ENCODE measurements at places on chromosomes 4 and X. TPM values are rescaled to one million over a fixed set of nuclear protein-coding genes. Genes with fewer than 3 reads are reported as not detected.

DNA sequence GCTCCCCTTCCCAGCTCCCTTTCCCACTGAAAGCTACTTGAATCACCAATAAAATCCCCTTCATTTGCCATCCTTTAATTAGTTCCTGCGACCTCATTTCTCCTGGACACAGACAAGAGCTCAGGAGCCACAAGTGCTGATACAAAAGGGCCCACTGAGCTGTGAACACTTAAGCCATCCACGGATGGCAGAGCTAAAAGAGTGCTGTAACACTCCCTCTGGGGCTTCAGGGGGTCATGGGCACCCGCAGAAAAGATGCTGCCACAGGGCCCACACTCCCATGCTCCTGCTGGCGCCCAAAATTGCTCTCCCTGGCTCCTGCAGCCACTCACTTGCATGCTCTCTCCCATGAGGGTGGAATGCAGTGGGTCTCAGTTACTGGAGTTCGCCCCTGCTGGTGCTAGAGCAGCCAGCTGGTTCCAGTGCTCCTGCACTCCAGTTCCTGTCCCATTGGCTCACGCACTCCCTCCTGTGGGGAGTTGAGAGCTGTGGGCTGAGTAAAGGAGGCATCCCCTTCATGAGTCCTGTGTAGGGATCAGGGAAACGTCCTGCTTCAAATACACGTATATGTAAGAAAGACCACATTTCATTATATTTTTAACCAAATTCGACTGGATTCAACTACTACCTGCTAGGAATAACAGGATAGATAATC is 1291.0 kb downstream of the ARAP2 start:
- no peaks in the 10 kb centered on the region for H3K36me3 ChIP-seq
- DNase-seq: no peak
- no peaks in the 10 kb centered on the region for H3K4me1 ChIP-seq
- no peak overlapping the region for H3K27ac ChIP-seq
- no peaks in the 10 kb centered on the region for H3K27me3 ChIP-seq

EGFL6 gene
- 0.38 TPM for polyA plus RNA-seq

GRCh38 chrX:49122499-49122898 is 1.0 kb downstream of the GPKOW start:
- no peaks in the 10 kb centered on the region for H3K4me1 ChIP-seq
- no peak for DNase-seq
- H3K36me3 ChIP-seq: peaks cover 4% of the 10 kb centered on the region
- peak overlapping the region; percentile 70 for H3K4me3 ChIP-seq
- H3K27me3 ChIP-seq: no peaks in the 10 kb centered on the region

DNA sequence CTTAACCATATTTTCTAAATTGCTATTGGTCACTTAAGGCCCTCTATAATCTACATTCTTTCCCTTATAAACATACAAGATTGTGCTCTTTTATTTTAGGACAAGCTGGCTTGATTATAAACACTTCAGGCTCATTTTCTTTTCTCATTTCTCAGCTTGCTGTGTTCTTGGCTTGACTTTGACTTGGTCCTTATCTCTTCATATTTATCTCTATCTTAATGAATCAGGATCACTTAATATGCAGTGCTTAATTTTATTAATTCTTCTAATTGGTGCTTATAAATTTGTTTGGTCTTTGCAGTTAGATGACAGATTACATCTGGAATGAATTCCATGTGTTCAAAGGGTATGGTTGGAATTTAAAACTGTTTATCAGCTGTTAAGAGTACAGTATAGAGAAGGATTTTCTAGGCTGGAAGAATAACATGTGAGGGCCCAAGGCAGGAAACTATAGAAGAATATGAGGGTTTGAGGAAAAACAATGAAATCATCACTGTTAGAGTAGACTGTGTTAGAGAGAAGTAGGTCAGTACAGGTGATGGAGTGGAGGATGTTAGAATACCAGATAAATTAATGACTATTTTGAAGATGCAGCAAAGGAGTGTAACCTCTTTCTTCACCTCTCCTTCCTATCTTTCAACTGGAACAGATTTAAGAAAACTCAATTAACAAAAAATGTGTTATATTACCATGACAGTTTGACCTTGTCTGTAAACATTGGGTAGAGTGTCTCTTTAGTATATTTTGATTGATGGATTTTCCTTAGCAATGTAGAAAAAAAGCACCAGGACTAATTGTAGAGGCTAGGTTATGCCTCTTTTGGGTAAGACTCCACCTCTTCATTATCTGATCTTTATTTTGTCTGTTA is 169.6 kb downstream of the RAPGEF2 start:
- DNase-seq: no peak
- no peaks in the 10 kb centered on the region for H3K27me3 ChIP-seq
- no peak overlapping the region for H3K4me3 ChIP-seq
- peaks cover 26% of the 10 kb centered on the region for H3K4me1 ChIP-seq

TMEM47 gene
- polyA plus RNA-seq: 0.10 TPM

IBSP gene
- not detected for polyA plus RNA-seq

GLRB gene
- 1.0 TPM for polyA plus RNA-seq

Data from keratinocyte (primary cell).